ENCODE measurements at places on chromosomes 7 and 10. TPM values are rescaled to one million over a fixed set of nuclear protein-coding genes. Genes with fewer than 3 reads are reported as not detected.

- no peak for DNase-seq
Measured at GRCh38 chr10:10658172-10658785, 359.4 kb upstream of the CELF2 start.

DNA sequence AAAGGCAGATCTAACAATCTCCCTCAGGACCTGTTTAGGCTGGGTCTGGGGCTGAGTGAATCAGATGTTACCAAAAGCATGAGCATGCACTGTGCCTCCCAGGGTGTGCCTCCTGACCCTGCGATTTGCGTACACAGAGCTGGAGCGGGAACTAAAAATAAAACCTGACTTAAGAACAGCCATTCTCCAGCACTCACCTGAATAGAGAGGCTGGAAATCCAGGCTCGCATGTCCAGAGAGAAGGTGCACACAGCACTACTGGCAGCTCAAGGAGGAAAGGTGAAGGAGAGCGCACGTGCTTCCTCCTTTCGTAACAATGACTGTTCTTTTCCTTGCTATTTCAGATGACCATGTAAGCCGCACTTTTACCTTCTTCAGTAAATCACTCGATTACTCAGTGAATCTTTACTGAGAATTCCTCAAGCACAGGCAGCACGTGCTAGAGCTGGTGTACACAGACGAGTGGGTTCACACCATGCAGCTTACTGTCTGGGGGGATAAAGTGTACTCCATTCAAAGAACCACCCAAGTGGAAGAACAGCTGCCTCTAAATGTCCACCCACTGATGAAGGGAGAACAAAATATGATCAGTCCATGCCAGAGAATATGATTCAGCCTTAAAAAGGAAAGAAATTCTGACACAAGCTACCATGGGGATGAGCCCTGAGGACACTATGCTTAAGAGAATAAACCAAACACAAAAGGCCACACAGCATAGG is 45.6 kb downstream of the SFMBT2 start:
- DNase-seq = no peak

GRCh38 chr10:48289501-48290238 is 15.2 kb upstream of the FRMPD2 start:
- peak; percentile 64 for DNase-seq

DNA sequence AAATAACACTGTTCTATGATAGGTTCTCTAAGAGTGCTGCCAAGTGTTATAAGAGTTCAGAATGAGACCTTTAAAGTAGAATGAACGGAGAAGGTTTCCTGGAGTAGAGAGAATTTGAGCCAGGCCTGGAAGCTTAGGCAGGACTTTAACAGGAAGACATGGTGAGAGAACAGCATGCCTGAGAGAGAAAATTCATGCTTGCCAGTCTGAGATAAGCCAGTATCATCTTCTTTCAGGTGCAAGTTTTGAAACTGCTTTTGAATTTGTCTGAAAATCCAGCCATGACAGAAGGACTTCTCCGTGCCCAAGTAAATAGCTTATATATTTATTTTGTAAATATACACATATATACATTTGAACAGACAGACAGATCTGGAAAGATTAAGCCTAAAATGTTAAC is 22.1 kb downstream of the ARMC10 start:
- DNase-seq = no peak

Gene SPAM1
- total RNA-seq = not detected
